Muscle of arm (tissue), 14 donors: ENCODE measurements at places on chromosomes 1 and 21. TPM values are rescaled to one million over a fixed set of nuclear protein-coding genes. Genes with fewer than 3 reads are reported as not detected.

Gene LAMC1
- 460 TPM for polyA plus RNA-seq

Gene TARBP1
- 17.7 TPM for polyA plus RNA-seq

Gene LCE1E
- not detected for polyA plus RNA-seq

Gene TDRD10
- polyA plus RNA-seq: 1.3 TPM

Gene CFAP45
- polyA plus RNA-seq: 0.24 TPM

Gene MAB21L3
- polyA plus RNA-seq: not detected

Gene GLUL
- 367 TPM for polyA plus RNA-seq
